SK-N-DZ (cell line): ENCODE measurements at places on chromosomes 11 and 22.
A peak's percentile ranks its signal among the peaks of the same experiment; 100 is the strongest.

DNA sequence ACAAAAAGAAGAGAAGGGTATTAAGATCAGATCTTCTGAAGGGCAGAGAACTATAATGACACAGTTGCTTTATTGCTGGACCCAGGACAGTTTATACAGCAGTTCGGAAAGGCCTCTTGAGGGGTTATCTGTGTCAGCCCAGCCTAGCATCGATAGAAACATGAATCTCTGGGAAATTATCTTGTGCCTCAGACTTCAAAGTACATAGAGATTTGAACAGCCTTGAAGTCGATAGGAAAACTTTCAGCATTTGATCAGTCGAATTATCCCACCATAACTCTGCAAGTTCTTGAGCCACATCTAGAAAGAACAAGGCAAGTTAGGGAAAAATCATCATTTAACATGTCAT, 2.5 kb upstream of the LMO2 start:
- DNase-seq = no peak

DNA sequence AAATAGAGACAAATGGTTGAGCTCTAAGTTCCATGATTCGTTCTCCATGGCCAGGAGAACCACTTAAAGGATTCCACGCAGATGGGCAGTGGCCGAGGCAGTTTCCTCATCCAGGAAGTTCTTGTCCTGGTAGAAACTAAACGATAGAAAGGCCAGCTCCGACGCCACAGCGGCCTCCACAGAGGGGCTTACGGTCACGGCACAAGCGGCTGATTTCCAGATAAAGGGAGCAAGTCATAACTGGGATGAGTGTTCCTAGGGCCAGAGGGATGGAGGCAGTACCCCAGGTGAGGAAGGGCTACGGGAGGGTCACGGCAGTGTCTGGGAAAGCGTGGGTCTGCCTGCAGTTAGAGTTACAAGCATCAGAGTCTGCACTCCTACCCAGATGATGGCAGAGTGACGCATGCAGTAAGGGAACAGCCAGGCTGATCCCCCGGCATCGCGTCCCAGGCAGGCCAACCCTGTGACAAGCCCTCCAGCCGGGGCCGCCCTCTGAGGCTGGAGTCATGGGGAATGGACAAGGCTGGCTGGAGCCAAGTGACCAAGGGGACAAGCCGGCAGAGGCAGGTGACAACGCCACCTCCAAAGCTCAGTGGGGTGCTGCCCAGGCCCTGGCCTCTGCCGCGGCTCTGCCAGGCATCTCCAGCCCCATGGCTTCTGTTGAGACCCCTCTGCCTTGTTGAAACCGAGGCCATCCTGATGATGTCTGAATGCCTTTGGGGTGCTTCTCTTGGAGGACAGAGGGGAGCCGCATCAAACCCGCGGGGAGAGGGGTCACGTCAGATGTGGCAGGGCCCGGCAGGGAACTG, 475.1 kb downstream of the BRD1 start:
- no peak for DNase-seq

DNA sequence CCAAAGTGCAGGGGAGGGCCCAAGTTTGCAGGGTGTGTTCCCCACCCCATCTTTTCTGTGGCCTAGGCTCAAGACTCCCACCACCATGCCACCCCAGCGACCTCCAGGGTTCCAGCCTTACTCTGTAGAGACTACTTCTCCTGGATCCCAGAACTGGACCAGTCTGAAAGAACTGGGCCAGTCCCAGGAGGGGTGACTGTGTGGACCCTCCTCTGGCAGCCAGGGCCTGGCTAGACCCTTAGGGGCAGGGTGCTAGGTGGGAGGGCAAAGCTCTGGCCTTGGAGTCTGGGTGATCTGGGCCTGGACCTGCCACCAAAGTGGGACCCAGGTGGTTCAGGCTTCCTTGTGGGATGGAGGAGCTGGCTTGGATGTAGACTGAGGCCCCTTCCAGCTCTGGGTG, 41.8 kb upstream of the ACCSL start:
- DNase-seq = no peak

GRCh38 chr11:10487002-10487647, 32.1 kb downstream of the AMPD3 start:
- DNase-seq = no peak

DNA sequence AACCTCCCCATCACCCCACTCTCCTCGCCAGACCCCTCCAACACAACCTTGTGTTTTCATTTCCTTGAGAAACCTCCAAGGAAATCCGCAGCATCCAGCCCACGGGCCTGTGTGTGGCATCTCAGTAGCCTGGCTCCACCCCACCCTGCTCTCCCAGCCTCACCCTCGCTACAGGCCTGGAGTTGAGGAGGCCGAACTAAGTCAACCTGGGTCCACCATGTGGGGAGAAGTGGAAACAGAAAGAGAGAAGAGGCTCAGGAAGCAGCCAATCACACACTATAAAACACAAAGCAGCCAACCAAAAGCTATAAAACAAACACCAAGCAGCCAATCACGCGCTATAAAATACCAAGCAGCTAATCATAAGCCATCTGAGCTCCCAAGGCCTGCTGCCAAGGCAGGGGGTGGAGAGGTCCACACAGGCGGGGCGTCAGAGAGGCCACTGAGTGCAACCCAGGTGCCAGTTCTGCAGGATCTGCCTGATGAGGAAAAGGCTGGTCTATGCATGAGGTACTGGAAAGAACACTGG, 72.0 kb downstream of the MICAL3 start:
- DNase-seq = no peak

GRCh38 chr11:30861064-30861463, 274.9 kb upstream of the MPPED2 start:
- DNase-seq = no peak

DNA sequence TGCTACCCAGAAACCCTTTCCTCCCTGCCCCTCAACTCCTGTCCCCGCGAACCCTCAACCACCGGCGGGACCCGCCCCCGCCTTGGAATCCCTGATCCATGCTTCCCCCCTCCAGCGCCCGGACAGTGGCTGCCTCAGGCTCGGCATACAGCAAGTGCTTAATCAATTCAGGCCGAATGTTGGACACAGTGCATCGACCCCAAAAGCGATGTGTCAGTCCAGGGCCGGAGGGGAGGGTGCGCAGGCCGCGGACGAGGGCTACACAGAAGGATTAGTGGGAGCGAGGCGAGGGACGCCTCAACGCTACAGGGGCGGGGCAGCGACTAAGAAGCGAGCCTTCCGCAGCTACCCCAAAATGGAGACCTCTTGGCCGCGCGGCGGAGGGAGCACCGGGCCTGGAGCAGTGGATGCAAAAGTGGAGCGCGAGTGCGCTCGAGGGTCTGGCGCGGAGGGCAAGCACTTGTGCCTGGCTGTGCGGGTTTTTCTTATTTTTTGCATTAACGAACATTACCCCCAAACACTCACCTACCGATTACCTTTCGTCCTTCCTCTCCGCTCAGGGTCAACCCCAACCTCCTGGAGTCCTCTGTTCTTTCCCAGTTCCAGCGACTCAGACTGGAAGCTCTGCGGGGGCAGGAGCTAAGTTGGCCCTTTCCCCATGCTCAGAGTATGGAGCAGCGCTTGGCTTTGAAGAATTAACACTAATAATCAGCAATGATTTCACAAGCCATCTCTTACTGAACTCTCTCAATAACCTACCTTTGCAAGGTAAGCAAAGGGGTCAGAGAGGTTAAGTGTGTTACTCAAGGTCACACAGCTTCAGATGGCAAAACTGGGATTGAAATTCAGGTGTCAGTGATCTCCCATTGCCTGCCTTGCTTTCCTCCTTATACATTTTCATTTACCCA, 30.0 kb upstream of the WNT11 start:
- peak; percentile 59 for DNase-seq

GRCh38 chr11:83508804-83509203, 222.6 kb upstream of the CCDC90B start:
- no peak for DNase-seq
